Common myeloid progenitor, CD34-positive (primary cell): ENCODE measurements at places on chromosomes 3 and 15.

DNA sequence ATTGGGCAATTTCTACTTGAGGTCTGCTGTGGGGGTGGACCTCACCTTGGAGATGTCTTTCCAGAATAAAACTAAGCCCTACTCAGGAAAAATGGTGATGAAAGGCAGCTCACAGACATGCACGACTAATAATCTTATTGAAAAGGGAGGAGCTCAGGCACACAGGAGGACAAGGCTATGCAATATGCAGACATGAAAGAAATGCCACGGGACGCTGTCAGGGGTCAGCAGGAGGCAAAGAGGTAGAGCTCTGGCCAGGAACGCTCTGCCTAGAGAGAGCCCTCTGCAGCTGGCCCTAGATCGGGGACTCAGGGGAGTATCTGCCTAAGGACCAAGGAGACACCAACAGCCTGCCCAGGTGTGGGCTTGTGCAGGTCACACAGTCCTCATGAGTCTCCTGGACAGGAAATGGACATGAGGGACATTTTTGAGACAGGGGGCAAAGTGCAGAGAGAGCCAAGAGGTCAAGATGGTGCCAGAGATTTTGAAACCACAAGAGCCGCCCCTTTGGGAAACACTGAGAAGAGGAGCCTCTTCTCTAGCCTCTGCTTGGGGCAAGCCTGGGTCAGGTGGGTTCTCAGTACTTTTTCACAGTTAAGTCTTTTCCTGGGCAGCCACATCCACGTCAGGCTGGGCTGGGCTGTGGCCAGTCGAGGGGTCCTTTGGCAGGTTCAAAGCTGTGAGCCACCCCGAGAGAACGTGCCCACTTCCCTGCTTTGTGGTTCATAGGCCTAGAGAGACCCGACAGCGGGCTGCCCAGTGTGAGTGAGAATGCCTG is 23.2 kb downstream of the EAF1 start:
- no peak for DNase-seq

DNA sequence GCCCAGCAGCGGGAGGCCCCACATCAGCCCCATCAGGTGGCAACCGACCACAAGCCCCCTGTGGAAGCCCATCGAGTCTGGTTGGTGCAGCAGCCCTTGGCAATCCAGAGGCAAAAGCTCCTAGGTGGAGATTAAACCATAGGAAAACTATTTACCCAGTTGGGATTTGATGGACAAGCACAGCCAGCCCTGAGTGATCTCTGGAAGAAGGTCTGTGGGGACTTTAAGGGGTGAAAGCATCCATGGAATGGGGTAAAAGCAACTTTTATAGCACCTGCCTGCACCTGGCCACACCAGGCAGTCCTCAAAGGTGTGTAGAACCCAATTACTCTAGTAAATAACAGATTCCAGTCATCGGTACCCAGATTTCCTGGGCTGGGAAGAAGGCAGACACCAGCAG is 206.3 kb downstream of the IGSF11 start:
- no peak for DNase-seq

DNA sequence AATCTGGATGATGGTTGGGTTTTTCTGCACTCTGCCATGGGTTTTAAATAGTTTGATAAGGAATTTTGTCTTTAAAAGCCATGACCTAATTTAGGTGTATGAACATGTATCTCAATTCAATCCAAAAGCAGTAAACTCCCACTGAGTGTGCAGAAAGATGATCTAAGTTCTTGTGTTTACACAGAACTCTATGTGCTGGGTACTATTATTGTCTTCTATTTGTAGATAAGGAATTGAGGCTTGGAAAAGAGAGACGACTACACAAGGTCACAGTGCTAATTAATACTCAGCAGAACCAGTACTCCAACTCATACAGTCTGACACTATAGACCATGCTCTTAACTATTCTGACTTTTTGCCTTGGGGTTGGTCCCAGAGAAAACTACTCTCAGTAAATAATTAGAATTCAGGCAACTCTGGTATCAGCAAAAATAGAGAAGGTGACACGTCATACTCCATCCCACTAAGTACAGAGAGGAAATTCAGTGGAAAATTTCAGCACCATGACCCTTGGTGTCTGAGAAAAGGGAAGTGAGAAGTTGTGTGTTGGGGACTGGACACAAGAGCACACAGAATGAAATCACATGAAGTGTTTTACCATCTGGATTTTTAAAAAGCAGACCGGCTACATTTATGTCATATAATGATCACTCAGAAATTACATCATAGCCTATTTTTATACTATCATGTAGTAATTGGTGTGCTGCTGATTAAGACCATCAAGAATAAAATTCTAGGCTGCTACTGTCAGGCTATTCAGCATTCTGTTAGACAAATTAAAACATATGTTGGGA is 18.3 kb upstream of the MYH15 start:
- DNase-seq: no peak

- no peak for DNase-seq
Observed at GRCh38 chr3:43915546-43915945, 224.8 kb downstream of the ABHD5 start.

GRCh38 chr3:179942553-179943075 is 94.1 kb downstream of the PEX5L start:
- DNase-seq: no peak
